ENCODE measurements at places on chromosomes 7 and 10.
A peak's percentile ranks its signal among the peaks of the same experiment; 100 is the strongest.

DNA sequence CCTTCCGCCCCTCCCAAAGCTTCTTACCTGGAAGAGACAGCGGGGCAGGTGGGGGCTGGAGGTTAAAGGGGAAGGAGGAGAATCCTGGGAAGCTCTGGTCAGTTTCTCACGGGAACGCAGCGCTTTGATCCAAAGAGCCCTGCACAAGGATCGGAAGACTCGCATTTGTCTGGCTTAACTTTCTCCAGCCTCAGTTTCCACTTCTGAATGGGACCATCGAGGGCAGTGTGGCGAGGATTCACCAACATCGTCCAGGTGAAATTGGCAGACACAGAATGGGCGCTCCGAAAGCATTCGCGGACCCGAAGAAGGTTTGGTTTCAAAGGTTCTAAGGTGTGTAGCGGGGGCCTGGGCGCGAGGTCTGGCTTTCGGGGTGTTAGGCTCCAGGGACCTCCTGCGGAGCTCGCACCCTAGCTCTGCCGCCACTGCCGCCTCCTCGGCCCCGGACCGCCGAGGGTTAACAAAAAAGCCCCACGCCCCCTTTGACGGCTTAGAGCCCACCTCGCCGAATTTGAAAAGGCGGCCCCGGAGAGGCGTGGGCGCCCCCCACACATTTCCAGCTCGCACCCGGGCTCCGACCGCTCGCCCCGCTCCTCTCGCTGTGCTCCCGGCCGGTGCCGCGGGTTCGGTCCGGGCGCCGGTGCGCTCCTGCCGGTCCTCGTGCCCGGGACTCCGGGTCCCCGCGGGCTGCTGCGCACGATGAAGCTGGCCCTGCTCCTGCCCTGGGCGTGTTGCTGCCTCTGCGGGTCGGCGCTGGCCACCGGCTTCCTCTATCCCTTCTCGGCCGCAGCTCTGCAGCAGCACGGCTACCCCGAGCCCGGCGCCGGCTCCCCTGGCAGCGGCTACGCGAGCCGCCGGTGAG, at the start of gene COL26A1:
COL26A1 (plus strand) TSS at position 542 of the 862 bp plus-strand sequence; CDS start at position 700, 158 bp downstream.
- DNase-seq, result no peak

- no peak for DNase-seq
Measured at GRCh38 chr10:123995082-123995460, 98.3 kb downstream of the CHST15 start.

GRCh38 chr10:125734823-125735222, 15.3 kb downstream of the EDRF1 start:
- DNase-seq, result no peak

GRCh38 chr10:6108631-6109443, 20.0 kb downstream of the RBM17 start:
- DNase-seq, result no peak

DNA sequence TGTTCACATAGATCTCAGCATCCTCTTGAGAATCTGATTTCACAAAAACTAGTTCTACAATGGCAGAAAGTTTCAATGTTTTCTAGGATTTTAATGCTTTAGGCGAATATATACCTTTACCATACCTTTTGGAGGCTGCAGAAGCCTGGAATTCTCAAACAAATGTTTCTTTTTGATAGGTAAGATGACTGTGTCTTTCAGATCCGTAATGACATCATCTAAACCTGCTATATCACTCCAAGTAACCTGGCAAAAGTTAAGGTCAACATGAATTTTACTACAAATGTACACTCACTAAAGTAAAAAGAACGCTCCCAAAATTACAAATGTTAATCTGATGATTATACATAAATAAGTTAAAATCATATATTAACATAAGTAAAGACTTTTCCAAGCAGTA, 27.8 kb downstream of the ATAD1 start:
- DNase-seq, result no peak

DNA sequence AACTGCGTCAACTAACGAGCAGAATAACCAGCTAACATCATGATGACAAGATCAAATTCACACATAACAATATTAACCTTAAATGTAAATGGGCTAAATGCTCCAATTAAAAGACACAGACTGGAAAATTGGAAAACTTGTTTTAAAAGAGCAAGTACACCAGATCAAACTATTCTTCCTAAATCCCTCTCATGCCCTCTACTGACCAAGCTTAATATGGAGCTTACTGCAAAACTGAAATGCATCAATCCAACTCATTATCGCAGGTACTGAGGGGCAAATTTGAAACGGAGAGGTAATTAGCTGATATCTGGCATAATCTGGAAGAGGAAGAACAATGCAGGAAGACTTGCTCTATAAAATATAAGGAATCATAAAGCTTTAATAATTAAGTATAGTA, 1223.8 kb downstream of the NXPH1 start:
- DNase-seq, result no peak

GRCh38 chr7:7129381-7129780, 53.0 kb upstream of the C1GALT1 start:
- DNase-seq, result no peak

DNA sequence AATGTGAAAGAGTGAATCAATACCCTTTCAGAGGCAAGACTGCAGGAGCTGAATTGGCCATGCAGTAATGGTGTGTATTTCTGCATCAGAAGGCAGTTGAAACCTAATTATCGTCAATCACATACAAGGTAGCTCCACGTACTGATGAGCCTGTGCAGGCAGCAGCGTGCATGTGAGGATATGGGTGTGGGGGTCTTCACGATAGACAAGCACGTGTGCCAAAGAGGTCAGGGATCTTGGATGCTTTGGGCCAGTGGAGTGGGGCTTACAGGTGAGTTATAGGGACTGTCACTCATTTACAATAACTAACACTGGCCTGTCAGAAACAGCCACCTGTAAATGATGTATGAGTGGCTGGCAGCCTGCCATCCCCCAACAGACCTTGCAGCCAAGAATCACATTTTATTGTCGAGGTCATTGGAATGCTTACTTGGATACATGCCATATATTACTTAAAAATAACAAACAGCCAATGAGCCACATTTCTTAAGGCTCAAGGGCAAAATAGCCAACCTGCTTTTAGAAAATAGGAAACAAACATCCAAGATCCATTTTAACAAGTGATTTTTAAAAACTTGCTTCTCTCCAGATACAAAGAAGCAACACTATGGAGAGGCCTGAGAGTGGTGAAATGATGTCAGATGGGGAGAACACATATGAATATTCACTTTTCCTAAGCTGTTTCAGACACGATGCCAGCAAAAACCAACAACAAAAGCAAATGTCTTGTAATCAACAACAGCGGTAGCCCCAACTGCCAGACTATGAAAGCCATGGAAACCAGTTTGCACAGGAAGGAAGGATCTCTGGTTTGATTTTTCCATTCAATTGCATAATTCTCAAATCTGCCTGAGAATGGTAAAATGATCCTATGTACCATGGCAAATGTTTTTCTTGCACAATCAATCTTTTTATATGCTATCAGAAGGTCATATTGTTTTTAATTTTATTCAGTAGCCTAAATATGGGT, 210.7 kb downstream of the SKAP2 start:
- no peak for DNase-seq

DNA sequence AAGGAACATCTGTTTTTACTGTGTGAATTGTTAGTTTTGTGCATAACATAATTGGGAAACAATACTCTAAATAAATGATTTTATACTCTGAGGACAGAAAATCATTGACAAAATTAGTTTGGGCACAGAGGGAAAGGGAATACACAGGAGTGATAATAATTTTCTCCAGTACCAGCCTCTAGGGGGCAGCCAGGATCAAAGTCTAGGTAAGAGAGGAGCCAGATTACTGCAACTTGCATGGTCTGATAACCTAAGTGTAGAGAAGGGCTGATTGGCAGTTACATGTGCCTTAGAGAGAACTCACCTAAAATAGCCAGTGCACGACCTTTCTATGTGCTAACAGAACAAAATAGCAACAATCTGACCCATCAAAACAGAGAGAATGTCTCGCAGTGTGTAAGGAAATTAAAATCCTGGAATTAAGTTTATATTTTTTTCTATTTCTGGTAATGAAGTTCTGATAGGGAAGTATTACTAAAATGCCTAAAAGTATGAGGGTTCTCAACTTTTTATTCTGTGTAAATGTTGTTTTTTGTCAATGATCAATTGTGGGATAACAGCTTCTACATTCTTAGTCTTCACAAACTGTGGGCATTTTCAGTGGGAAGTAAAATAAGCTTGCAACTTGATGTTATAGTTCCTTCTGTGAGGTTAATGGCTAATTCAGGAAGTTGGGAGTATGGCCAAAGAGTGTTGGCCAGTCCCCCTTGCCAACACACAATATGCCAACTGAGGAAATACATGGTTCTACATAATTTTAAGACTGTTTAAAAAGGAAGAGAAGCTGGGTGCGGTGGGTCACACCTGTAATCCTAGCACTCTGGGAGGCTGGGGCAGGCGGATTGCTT, 66.4 kb downstream of the EXOC6 start:
- peak; percentile 4 for DNase-seq

- no peak for DNase-seq
Measured at GRCh38 chr10:43955002-43955596, 306.4 kb upstream of the ZNF32 start.

- peak; percentile 8 for DNase-seq
Measured at GRCh38 chr10:51654918-51655317, 44.5 kb downstream of the CSTF2T start.

DNA sequence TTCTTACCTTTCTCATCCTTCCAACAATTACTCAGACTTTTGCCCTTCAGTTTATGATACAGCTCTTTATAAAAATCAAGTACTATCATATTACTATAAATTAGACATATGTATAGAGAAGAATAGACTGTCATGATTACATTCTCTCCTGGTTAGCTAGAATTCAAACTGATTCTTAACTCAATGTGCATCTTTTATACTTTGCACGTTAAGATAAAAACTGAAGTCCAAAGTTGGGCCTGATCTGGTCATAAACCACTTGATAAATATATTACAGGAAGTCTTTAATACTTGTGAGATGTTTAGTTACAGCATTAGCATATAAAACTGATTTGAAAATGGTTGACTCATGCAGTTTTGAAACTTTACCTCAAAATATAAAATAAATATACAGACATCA, 2.6 kb downstream of the AGR3 start:
- DNase-seq, result no peak

DNA sequence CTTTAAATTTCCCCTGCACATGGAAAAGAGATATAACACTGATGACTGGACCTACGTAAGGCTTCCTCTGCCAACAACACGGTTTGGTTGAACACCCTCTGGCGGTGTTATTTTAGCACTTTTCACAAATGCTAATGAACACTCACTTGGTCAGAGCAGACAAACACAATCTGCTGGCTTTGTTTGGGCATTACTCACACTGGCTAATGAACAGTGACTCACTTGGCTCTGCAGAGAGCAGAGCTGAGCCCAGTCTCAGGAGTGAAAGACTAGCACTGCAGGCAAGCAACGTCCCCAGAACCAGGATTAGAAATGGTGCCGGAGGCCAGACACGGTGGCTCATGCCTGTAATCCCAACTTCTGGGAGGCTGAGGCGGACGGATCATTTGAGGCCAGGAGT, 430.8 kb downstream of the PLXNA4 start:
- no peak for DNase-seq

- no peak for DNase-seq
Measured at GRCh38 chr10:62422068-62422590, 48.0 kb downstream of the ZNF365 start.

DNA sequence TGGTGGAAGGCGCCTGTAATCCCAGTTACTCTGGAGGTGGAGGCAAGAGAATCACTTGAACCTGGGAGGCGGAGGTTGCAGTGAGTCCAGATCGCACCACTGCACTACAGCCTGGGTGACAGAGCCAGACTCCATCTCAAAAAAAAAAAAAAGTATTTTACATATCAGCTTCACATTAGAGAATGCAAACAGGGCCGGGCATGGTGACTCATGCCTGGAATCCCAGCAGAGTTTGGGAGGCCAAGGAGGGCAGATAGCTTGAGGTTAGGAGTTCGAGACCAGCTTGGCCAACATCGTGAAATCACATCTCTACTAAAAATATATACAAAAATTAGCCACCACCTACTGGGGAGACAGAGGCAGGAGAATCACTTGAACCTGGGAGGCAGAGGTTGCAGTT, 31.6 kb downstream of the USP54 start:
- no peak for DNase-seq

- DNase-seq, result peak; percentile 31
Measured at GRCh38 chr7:19617901-19618300, 90.9 kb downstream of the POLR1F start.

GRCh38 chr10:77537071-77537470, 100.5 kb downstream of the KCNMA1 start:
- DNase-seq, result no peak

GRCh38 chr10:29685506-29685905, 50.7 kb upstream of the SVIL start:
- no peak for DNase-seq

DNA sequence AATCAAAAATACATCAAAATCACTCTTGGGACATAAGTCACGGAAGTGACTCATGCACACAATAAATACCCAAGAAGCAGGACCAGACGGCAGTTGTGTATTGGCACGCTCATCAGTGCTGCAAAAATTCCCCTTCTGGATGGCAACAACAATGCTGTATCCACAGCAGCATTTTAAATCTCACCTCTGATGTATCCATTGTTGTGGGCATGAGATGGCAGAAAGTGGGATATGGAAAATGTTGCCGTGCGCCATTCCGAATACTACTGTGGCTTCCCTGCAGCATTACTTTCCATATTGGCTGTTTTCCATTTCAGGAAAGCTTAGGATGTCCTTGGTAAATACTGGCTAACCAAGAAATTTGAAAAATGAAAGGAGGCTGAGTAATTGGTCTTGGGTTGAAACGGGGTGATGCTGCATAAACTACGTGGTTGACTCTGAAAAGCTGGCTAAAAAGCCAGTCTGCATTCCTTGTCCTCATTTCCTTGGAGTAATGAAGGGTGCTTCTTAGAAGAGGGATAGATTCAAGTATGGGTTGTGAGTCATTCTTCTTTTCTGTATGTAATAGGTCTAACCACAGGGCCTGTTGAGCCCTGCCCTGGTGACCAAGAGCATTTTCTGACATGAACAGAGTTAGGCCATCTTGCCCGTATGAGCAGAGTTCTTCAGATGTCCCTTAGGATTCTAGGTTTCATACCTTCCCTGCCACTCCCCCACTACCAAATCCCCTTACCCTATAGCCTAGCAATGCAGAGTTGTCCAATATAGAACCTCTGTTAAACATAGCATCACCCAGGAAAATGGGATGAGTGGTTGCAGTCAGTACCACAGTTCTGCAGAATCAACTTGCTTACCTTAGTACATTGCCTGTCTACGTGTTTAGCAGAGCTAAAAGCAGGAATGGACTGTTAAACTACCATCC, 36.3 kb upstream of the TOMM7 start:
- DNase-seq, result no peak

DNA sequence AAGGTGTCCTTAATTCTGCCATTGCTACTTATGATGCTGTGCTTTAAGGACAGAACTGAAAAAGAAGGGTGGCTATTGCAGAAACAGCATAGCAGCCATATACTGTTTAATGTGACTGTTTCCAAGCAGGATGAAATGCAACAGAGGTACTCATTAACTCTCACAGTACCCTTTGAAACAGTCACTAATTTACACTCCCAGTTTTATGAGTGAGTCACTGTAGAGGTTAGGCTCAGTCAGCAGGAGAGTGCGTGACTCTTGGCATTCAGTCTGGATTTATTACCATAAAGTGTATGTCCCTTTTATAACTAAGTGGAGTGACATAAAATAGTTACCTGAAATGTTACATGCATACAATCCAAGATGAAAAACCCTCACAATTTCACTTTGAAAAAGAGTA, 27.7 kb downstream of the ALDH18A1 start:
- peak; percentile 33 for DNase-seq
